ENCODE measurements at places on chromosomes 5 and 9. TPM values are rescaled to one million over a fixed set of nuclear protein-coding genes. Genes with fewer than 3 reads are reported as not detected.

- no peak for DNase-seq
These were observed 18.7 kb downstream of the NOTCH1 start for GRCh38 chr9:136527131-136527530.

DNA sequence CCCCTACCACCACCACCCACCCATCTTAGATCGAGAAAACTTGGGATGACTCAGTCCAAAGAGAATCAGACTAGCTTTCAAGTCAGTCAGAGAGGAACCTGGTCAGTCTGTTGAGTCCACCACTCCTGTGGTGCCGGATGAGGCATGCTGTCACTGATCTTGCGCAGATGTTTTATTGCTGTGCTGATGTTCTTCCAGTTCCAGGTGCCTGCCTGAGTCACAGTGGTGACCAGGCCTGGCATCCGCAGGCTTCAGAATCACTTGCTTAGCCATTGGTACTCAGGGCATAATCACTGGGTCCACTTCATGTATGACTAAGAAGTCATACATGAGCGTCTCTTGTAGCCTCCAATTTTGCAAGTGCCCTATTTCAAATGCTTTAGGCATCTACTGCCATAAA is 114.1 kb downstream of the MUSK start:
- no peak for DNase-seq

GRCh38 chr5:74927336-74927735 is 61.1 kb upstream of the FAM169A start:
- no peak for DNase-seq

GRCh38 chr9:136255166-136255538 is 9.5 kb upstream of the QSOX2 start:
- DNase-seq = no peak

DNA sequence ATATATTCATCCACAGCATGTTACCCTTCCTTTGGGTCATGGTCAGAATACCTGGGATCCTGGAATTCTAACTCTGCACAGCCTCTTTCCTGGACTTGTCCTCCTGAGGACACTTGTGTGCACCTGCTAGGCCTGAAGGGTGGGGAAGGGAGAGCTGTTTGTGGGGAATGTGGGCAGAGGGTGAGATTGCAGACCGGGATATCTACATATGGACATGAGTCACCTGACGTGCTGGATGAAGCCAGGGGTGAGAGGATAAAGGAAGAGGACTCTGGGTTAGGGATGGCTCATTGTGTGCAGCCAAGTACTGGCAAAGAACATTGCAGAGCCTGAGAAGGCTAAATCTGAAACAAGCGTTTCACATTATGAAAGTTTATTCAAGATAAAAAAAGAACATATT is 241.4 kb upstream of the RPS23 start:
- no peak for DNase-seq

GRCh38 chr5:74275171-74275992 is 365.1 kb downstream of the ENC1 start:
- no peak for DNase-seq

- DNase-seq = no peak
These were observed 240.2 kb upstream of the GLRA1 start for GRCh38 chr5:152164860-152165259.

- no peak for DNase-seq
These were observed 66.8 kb downstream of the THBS4 start for GRCh38 chr5:80101993-80102392.

The KIAA1191 gene
- total RNA-seq = 118 TPM

The PIP5KL1 gene
- not detected for total RNA-seq

The GGTA1 gene
- 11.6 TPM for total RNA-seq

The RNF44 gene
- 12.4 TPM for total RNA-seq

All from right atrium auricular region (tissue), 2 donors.